Sigmoid colon (tissue), 7 donors: ENCODE measurements at places on chromosomes 7 and 10. TPM values are rescaled to one million over a fixed set of nuclear protein-coding genes. Genes with fewer than 3 reads are reported as not detected.
A peak's percentile ranks its signal among the peaks of the same experiment; 100 is the strongest.

The LIPJ gene
- 0.16 TPM for total RNA-seq

- no peaks in the 10 kb centered on the region for H3K36me3 ChIP-seq
- H3K27ac ChIP-seq = no peak overlapping the region
- DNase-seq = no peak
- H3K4me3 ChIP-seq = no peak overlapping the region
- H3K27me3 ChIP-seq = no peaks in the 10 kb centered on the region
Observed at GRCh38 chr7:157509226-157509625, 172.4 kb downstream of the DNAJB6 start.

The IKZF5 gene
- total RNA-seq = 9.4 TPM

The PTPRE gene
- 12.5 TPM for total RNA-seq

The PON1 gene
- total RNA-seq = not detected

DNA sequence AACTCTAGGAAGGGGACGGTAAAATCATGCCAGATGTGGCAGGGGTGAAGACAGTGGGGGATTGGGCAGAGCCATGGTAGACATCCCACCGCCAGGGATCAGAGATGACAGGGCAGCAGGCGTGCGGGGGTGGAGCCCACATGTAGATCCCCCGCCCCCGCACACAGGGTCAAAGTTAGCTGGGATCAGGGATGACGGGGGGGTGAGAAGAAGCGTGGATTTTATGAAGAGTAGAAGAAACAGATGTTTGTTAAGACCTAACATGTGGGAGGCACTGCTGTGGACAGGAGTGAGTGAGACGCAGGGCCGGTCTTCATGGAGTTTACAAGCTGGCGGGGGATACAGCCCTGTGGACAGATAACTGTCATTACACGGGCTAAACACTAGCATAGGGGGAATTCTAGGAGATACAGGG is 154.0 kb upstream of the KLF14 start:
- no peak overlapping the region for H3K4me3 ChIP-seq
- peaks cover 65% of the 10 kb centered on the region for H3K4me1 ChIP-seq
- no peaks in the 10 kb centered on the region for H3K27me3 ChIP-seq
- H3K36me3 ChIP-seq = peaks cover 58% of the 10 kb centered on the region
- DNase-seq = no peak

GRCh38 chr10:114138581-114138980 is 35.4 kb downstream of the CCDC186 start:
- H3K4me1 ChIP-seq = no peaks in the 10 kb centered on the region
- no peaks in the 10 kb centered on the region for H3K36me3 ChIP-seq
- H3K4me3 ChIP-seq = no peak overlapping the region
- no peak overlapping the region for H3K27ac ChIP-seq

DNA sequence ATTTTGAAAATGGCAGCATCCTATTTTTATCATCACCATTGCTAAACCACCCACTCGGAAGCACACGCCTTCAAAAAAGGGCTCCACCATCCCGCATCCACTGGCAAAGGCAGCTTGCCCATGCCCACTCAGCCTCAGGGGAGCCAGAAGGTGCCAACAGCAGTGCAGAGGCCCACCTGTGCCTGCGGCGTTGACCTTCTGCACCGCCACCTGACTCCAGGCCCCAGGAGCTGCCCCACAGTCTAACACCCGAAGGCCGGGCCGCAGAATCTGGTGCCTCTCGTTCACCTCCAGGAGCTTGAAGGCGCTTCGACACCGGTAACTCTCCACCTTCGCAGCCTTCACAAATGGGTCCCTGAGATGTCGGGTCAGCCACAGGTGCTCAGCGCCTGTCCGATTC is 2.8 kb downstream of the MRM2 start:
- H3K4me3 ChIP-seq = no peak overlapping the region
- H3K4me1 ChIP-seq = no peaks in the 10 kb centered on the region
- H3K27me3 ChIP-seq = no peaks in the 10 kb centered on the region
- no peak for DNase-seq
- peaks cover 16% of the 10 kb centered on the region for H3K36me3 ChIP-seq

The C7orf57 gene
- not detected for total RNA-seq

DNA sequence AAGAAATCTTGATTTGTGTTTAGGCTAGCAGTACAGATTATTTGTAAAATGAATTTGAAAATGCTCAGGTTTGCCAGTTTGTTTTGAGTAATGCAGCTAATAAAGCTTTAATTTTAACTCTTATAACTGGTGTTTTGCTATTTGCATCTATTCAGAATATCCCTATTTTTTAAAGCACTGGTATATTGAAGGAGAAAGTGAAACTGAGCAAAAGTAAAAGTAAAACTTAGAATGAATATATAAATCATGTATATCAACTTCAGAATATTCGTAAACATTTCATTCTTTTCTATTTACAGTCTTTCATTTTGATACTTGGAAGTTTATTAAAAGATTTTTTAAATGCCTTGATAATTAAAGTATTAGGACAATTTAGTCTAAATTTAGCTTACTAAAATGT is 26.2 kb downstream of the TASOR2 start:
- no peaks in the 10 kb centered on the region for H3K27me3 ChIP-seq
- peaks cover 8% of the 10 kb centered on the region for H3K4me1 ChIP-seq
- no peaks in the 10 kb centered on the region for H3K36me3 ChIP-seq
- peak overlapping the region; percentile 18 for H3K4me3 ChIP-seq
- no peak overlapping the region for H3K27ac ChIP-seq

DNA sequence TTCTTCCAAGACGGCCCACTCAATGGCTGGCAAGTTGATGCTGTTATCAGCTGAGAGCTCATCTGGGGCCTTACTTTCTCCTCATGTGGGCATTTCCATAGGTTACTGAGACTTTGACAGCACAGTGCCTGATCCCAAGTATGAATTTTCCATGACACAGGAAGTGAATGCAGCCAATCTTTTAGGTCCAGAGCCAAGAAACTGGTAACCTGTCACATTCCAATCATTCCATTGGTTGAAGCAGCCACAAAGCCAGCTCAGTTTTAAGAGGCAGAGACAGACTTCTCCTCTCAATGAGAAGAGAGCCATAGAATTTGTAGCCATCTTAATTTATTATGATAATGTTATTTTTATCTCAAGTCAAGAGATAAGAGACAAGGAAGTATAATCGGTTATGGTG is 775.5 kb downstream of the CNTNAP2 start:
- H3K36me3 ChIP-seq = no peaks in the 10 kb centered on the region
- H3K4me1 ChIP-seq = no peaks in the 10 kb centered on the region
- no peak overlapping the region for H3K27ac ChIP-seq
- no peak for DNase-seq

DNA sequence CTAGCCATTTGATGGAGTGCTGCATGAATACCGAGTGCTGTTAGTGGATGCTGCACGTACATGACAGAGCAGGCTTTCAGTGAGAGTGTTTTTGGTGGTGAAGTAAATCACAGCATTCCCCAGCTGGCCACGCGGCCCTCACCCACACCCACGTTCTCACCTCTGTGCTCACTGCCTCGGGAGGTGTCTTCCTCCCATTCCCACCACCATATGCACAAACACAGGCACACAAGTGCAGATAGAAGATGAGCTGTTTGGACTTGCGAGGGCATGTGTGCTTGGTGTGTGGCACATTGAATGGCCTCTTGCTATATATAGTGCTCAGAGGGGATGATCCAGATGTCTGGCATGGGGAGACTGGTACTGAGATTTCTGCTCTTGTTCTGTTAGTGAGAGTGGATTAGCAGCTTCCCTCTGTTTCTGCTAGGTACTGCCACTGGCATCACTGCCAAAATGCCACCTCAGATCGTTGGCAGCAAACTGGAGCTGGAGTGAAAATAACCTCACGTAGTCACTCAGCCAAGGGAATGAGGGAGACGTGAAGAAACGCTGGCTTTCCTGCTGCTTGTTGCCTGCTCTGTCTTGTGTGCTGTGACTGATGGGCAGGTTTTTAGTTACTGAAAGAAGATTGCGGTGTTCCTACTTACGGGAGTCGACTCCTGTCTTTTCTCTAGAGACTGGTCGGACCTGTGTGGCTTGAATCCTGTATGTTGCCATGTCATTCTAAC is 19.1 kb downstream of the DNAJB6 start:
- peak overlapping the region; percentile 11 for H3K27ac ChIP-seq
- no peak overlapping the region for H3K4me3 ChIP-seq
- H3K27me3 ChIP-seq = no peaks in the 10 kb centered on the region
- H3K36me3 ChIP-seq = peaks cover 6% of the 10 kb centered on the region
- H3K4me1 ChIP-seq = peaks cover 57% of the 10 kb centered on the region

The CDK14 gene
- total RNA-seq = 18.6 TPM

DNA sequence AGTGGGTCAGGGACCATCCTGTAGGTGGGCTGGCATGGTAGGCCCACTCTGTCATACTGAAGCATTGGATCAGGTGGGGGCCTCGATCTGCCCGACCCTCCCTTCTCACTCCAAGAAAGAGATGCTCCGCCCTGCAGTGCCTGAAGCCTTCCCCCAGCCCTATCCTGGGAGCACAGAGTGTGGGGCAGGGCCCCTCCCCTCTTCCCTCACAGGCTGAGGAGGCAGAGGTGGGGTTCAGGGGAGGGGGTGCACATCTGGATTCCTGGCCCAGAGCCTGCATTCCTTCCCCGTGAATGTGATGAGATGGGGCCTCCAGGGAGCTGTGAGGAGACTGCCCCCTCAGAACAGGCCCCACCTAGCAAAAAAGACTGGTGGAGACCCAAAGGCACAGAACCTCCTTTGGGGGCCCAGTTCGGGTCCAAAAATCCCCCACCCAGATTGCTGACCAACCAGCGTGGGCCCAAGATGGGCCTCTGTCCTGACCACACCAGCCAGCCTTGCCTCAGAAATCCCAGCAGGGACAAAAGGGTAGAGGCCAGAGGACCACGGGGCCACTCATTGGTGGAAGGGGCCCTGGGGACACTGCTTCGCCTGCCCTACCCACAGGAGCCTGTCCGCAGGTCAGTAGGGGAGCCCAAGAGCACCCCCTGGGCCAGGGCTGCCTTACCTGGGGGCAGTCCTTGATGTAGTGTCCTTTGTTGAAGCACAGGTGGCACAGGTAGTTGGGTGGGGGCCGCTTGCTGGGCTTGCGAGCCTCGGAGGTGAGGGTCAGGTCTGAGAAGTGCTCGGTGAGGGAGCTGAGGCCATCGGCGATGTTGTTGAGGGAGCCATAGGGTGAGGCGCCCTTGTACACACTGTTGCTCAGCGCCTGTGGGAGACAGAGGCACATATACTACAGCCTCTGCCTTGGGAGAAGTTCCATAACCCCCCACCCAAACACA is 13.3 kb downstream of the ZCCHC24 start:
- H3K4me1 ChIP-seq = peaks cover 87% of the 10 kb centered on the region
- H3K4me3 ChIP-seq = no peak overlapping the region
- peak overlapping the region; percentile 99 for H3K27ac ChIP-seq
- DNase-seq = peak; percentile 85
- peaks cover 9% of the 10 kb centered on the region for H3K36me3 ChIP-seq
- no peaks in the 10 kb centered on the region for H3K27me3 ChIP-seq

GRCh38 chr10:112847778-112848177 is 102.3 kb upstream of the TCF7L2 start:
- no peaks in the 10 kb centered on the region for H3K4me1 ChIP-seq
- H3K27me3 ChIP-seq = no peaks in the 10 kb centered on the region
- no peak overlapping the region for H3K4me3 ChIP-seq
- DNase-seq = no peak

DNA sequence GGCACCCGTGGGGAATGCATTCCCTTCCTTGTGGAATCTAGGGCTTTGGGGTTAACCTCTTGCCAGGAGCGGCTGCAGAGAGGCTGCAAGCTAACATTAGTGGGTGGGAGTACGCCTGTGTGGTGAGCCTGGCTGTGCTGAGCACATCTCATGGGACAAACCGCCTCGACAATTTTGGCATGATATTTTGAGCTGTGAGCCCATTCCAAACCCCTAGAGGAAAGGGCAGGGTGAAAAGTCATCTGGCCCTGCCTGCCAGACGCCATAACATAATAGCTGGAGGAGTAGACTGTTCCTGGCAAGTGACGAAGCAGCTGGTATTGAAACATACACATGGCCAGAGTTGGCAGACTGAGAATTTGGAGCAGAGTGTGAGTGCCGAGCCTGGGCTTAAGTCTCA is 110.0 kb downstream of the TACC2 start:
- H3K27ac ChIP-seq = peak overlapping the region; percentile 45
- no peak for DNase-seq
- H3K27me3 ChIP-seq = no peaks in the 10 kb centered on the region
- no peaks in the 10 kb centered on the region for H3K36me3 ChIP-seq
- peaks cover 41% of the 10 kb centered on the region for H3K4me1 ChIP-seq

- H3K4me3 ChIP-seq = no peak overlapping the region
- no peak overlapping the region for H3K27ac ChIP-seq
- H3K27me3 ChIP-seq = no peaks in the 10 kb centered on the region
- no peaks in the 10 kb centered on the region for H3K4me1 ChIP-seq
Observed at GRCh38 chr7:151289891-151290290, 41.4 kb upstream of the SMARCD3 start.

- H3K36me3 ChIP-seq = no peaks in the 10 kb centered on the region
- H3K4me1 ChIP-seq = no peaks in the 10 kb centered on the region
- H3K27me3 ChIP-seq = no peaks in the 10 kb centered on the region
- H3K27ac ChIP-seq = no peak overlapping the region
- no peak for DNase-seq
- H3K4me3 ChIP-seq = no peak overlapping the region
Observed at GRCh38 chr7:13336227-13336626, 648.8 kb downstream of the ARL4A start.

GRCh38 chr10:113053091-113053490 is 103.0 kb downstream of the TCF7L2 start:
- H3K27ac ChIP-seq = no peak overlapping the region
- H3K36me3 ChIP-seq = no peaks in the 10 kb centered on the region
- no peak overlapping the region for H3K4me3 ChIP-seq
- peak; percentile 55 for DNase-seq
- no peaks in the 10 kb centered on the region for H3K4me1 ChIP-seq
